ENCODE measurements at places on chromosomes 12 and 14. TPM values are rescaled to one million over a fixed set of nuclear protein-coding genes. Genes with fewer than 3 reads are reported as not detected.

DNA sequence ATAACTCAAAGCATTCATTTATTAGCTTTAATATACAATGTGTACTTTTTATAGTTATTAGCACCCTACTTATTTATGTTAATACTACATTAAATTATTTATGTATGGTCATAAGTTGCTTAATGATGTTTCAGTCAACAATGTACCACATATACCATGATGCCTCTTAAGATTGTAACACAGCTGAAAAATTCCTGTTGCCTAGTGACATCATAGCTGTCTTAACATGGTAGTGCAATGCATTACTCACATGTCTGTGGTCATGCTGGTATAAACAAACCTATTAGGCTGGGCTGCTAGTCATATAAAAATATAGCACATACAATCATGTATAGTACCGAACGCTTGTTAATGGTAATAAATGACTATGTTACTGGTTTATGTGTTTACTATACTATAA lies 120.4 kb downstream of the ANO6 start:
- DNase-seq: no peak

Gene LDHB
- 927 TPM for polyA plus RNA-seq

GRCh38 chr14:27370074-27370473 lies 772.2 kb upstream of the NOVA1 start:
- no peak for DNase-seq

Gene ASPG
- 24.5 TPM for polyA plus RNA-seq

GRCh38 chr14:31207287-31207754 lies 272 bp downstream of the HECTD1 start:
- DNase-seq: no peak

DNA sequence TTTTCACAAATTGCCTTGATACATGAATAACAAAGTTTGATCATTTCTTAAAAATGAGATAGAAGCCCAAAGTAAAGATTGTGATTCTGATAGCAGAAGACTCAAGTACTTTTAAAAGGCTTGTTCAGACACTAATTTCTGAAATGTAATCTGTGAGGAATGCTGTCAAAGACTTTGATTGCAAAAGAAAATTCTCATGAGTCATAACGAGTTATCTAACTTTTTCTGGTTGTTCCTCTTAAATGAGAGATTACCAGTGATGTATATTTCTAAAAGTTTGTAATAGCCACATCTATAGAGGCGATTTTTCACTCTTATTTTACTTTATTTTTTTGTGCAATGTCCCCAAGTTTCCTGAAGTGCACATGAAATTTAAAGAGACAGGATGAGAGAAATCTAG lies 7.0 kb downstream of the PYGL start:
- DNase-seq: no peak

DNA sequence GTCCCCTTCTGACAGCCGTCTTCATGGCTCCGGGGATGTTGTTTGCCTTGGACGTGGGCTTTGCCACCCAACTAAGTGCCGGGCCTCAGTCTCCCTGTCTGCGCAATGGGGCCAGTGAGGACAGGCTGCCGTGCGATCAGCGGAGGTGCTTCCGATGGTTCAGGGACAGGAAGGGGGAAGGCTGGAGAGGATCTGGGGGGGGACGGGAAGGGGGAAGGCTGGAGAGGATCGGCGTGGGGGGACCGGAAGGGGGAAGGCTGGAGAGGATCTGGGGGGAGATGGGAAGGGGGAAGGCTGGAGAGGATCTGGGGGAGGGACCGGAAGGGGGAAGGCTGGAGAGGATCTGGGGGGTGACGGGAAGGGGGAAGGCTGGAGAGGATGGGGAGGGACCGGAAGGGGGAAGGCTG lies 3.4 kb downstream of the MMP17 start:
- no peak for DNase-seq

- DNase-seq: peak; percentile 63
These were observed 39.0 kb downstream of the ACTN1 start for GRCh38 chr14:68939893-68940613.

Gene REC8
- polyA plus RNA-seq: 67.1 TPM

- DNase-seq: no peak
These were observed 5.7 kb downstream of the DPF3 start for GRCh38 chr14:72888192-72888591.

- DNase-seq: no peak
These were observed 31.9 kb downstream of the FBRSL1 start for GRCh38 chr12:132521712-132522292.

DNA sequence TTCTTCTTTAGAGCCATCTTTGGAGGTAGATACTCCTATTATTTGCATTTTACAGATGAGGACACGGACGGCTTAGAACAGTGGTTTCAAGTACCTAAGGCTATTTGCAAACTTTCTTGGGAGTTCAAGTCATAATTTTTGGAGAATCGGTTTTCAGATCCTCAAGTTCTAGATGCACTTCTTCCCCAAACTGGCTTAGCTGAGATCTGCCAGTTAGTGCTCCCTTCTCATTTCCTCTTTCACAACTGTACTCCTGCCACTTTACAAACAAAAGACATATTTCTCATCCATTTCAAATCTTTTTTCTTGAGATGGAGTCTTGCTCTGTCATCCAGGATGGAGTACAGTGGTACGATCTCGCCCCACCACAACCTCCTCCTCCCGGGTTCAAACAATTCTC lies 77.3 kb downstream of the HELB start:
- no peak for DNase-seq

Gene BIN2
- polyA plus RNA-seq: 6.5 TPM

DNA sequence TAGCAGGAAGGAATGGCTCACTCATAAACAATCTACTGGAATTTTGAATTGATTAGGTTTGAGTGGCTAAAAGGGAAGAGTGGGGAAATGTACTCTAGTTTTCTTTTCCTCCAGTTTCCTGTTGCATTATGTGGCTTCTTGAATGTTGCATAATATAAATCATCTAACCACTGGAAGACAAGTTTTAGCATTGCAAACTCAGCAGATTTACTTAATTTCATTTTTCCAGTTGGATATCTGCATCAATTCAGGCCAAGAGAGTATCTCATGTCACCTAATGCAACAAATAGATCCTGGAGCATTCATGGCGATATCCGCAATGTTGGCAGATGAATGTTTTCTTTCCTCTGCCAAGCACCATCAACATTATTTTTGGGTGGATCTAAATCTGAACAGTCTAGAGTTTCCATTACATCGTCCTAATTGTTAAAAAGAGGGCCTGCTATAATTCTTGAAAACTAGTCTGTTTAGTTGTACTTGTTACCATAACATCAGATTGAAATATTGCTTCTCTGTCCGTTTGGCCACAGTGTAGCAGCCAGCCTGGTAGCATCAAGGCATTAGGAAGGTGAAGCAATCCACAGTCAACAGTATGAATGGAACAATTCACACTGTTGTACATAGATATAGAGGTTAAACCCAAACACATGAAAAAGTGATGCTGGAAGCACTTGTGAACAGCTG lies 544.2 kb downstream of the ETNK1 start:
- DNase-seq: no peak

DNA sequence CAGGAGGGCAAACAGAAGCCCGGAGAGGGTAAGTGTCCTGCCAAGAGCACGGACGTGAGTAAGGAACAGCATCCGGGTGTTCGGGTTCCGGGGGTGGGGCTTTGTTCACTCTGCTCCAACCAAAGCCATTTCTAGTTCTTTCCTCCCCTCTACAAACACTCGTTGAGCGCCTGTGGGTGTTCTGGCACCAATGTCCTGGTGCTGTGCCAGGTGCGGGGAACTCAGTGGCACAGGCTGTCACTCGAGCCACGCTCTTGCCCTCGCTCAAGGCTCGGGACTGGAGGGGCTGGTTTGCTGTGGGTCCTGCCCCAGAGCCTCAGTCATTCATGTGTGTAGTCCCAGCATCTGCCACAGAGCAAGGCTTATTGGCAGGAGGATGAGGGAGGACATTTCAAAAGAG lies 157.5 kb downstream of the CALM1 start:
- DNase-seq: no peak

DNA sequence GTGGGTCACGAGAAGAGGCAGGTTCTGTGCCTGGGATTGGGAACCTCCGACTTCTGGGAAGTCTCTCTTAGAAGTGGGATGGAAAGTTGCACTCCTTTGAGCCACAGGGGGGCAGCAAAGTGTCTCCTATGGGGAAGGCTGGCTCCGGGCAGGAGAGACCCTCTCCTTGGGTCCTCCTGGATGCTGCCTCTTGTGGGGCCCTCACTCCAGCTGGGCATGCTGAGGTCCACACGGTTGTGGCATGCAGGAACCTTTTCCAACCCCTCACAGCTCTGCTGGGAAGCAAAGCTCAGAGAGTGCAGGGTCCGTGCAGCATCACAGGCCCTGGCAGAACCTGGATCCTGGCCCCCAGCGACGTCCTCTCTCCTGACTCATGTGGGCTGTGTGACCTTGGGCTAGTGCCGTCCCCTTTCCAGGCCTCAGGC lies 17.4 kb downstream of the SDSL start:
- no peak for DNase-seq

GRCh38 chr14:90760591-90761316 lies 55.5 kb downstream of the TTC7B start:
- no peak for DNase-seq

DNA sequence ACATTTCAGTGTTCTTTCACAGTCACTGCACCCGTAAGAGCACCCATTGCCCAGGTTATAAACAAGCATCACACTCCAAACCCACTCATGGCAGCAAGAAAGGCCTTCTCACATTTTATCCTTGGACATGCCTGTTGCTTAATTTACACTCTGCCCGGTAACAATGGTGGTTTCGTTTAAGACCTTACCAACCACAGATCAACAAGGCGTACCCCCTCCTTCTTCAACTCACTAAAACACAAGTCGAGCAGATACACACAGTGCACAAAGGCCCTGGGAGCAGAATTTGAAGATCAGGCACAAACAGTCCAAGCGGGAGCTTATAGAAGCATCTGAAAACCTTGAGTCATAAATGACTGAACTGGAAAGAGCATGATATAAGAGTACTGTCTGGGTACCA lies 98.1 kb downstream of the GALC start:
- no peak for DNase-seq

DNA sequence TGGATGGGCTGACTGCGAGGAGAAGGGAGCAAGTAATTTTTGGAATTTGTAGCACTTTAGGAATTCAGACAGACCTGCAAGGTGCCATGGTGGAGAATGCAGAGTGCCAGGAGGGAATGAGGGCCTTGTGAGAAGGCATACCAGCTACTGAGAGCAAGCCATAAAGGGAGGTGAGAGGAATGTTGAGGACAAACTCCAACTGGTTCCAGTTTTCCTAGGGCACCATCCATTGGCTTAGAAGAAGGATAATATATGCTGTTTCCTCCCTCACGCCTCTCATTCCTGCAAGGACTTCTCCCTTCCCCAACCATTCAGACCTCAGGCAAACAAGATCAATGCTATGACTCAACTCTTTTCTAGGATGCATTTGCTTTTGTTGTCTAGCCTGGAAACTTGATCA lies 11.2 kb upstream of the DAAM1 start:
- no peak for DNase-seq

DNA sequence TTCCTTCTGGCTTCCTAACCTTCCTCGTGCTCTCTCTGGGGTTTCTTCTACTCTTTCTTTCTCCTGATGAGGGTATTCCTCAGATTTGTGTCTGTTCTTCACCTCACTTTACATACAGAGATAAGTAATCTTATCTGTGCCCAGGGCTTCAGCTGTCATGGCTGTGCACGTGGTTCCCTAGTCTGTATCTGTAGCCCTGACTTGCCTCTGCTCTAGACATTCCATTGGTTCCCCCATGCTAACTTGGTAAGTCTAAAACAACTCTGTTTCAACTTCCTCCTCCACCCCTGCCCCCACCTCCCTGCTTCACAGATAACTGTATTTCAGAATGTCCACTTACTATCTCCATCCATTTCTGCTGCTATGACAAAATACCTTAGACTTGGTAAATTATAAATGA lies 10.8 kb downstream of the DIP2B start:
- DNase-seq: no peak
